ENCODE measurements at places on chromosomes 7 and 10.

- DNase-seq, result no peak
Observed at GRCh38 chr7:27433581-27433980, 191.0 kb downstream of the EVX1 start.

GRCh38 chr7:131045526-131045925 is 282.1 kb upstream of the MKLN1 start:
- DNase-seq, result no peak

DNA sequence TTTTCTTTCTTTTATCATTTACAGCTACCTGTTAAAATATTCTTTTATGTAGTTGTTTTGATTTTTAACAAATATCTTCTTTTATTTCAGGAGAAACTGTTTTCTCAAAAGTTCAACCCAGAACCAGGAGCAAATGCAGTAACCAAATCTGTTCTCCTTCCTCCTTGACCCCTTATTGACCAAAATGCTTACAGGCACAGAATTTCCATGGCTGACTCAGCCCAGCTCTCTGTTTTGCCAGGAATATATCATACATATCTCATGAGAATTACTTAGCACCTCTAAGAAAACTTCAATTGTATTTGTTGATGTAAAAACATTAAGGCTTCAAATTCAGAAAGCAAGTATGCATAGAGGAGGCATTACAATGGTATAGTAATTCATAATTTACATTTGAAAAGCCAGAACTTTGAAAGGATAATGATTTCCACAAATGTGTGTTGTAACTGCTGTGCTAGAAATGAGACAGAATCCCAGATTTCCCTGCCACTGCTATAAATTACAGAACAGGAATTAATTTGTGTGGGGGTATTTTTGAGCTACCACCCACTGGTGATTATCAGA is 2.2 kb downstream of the GSAP start:
- DNase-seq, result no peak

GRCh38 chr7:99033765-99034164 is 110.1 kb downstream of the SMURF1 start:
- no peak for DNase-seq

DNA sequence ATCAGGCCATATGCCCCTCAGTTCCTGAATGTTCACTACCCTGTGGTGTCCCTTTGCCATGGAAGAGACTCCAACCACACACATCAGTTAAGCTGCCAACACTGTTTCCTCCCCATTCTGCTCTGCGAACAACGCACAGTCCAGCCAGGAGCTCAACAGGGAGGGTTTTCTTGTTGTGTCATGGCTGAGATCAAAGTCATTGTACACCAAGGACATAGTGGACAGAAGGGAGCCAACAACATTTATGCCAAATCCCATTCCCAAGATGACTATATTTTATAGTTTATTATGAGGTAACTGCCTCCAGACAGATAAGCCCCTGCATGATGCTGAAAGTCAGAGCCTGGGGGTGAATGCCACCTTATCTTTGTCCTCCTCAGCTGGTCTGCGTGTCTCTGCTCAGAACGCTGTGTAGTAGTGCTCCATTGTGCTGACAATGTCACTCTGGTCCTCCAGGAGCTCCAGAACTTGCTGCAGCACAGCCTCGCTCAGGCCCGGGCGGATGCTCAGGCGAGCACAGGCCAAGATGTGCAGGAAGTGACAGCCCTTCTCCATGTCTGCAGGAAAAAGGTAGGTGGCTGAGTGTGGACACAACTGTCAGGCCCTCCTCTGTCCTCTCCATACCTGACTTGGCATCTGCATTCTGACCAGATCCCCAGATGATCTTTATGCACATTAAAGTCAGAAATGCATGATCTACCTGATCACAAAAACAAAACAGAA is 27.1 kb upstream of the SH3PXD2A start:
- no peak for DNase-seq

DNA sequence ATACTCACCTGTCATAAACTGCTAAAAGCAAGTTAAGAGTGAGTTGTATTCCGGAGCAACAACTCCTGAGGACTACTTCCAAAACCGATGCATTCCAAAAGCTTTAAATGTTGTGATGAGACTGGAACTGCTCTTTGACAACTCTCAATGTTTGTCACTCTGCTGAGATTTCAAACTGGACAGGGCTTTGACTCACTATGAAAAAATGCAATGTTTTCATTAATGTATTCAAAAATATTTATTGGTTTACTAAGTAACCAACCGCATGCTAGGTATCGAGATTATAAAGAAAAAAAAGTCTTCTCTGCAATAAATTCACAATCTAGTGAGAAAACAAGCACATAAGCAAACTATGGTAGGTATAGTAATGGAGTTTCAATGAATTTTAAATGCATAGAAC is 107.9 kb upstream of the GNAI1 start:
- peak; percentile 22 for DNase-seq

DNA sequence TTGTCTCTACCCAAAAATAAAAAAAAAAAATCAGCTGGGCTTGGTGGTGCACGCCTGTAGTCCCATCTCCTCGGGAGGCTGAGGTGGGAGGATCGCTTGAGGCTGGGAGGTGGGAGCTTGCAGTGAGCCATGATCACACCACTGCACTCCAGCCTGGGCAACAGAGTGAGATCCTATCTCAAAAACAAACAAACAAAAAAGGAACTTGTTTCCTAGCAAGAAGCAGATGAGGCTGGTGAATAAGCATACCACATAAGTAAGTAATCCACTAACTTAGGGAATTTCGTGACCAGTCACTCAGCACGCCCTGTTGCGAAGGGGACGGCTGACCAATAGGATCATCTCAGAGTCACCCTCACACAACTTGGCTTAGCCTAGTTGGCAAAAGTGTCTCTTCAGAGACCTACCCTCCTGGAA is 64.6 kb downstream of the CUX1 start:
- DNase-seq, result peak; percentile 100

DNA sequence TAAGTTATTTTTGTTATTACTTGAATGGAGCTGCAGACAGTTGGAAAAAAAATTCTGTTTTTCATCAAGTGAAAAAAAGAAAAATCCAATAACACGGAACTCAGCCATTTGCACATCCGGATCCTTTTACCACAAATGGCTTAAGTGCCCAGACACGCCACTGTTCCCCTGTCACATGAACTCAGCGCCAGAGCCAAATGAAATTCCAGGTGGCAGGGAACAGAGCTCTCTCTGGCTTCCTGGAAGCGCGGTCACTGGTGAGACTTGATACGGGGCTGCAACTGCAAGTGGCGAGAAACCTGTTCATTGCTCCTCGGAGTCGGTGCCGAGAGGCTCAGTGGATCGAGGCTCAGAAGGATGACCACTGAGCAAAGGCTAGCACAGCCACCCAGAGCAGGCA is 60.8 kb upstream of the NPTX2 start:
- no peak for DNase-seq

DNA sequence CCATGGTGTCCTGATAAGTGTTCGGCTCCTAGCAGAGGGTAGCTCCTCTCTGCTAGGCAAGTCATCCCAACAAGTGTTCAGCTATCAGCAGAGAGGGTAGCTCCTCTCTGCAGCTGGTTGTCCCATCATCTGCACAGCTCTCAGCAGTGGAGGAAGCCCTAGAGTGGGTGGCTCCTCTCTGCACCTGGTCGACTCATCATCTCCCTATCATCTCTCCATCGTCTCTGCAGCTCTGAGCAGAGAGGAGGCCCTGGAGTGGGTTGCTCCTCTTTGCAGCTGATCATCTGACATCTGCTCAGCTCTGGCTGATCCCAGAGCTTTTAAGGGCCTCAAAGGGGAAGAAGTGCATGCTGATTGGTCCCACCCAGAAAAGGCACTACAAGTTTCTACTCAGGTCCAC is 199.9 kb upstream of the KMT2E start:
- no peak for DNase-seq

DNA sequence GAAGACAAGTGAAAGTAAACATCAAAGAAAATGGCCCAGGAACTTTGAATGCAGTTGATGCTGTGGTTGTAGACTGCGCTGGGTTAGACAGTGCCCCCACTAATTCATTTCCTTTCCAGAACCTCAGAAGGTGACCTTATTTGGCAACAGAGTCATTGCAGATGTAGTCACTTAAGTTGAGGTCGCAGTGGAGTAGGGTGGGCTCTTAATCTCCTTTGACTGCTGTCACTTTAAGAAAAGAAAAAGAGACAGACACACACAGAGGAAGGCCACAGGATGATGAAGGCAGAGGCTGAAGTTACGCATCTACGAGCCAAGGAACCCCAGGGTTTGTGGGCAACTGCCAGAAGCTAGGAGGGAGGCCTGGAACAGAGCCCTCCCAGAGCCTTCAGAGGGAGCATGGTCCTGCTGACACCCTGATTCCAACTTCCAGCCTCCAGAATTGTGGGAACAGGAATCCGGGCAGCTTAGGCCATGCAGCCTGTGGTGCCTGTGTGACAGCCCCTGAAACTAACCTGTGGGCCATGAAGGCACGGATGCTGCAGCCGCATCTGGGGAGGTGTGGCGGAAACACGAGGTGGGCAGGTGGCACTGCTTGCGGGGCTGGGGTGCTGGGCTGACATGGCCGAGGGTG is 107.6 kb downstream of the PRKAG2 start:
- no peak for DNase-seq

GRCh38 chr10:114442091-114442630 is 37.9 kb upstream of the AFAP1L2 start:
- DNase-seq, result no peak

- DNase-seq, result no peak
Observed at GRCh38 chr7:2714636-2715035, 26.6 kb downstream of the AMZ1 start.

DNA sequence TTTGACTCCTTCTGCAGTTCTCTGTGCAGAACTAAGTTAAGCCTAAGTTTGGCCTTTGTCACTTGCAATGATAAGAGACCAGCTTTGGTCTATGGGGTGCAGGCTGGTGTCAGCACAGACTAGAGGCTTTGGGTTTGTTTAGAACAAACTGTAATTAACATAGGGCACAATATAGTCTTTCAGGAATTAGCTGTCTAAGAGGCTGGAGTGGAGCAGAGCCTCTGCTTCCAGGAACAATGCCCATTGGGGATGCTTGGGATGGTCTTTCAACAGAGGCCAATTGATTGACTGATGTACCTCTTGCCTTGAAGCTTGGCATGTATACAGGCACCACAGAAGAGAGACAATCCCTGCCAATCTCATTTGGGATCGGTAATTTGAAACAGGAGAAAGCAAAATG is 4.7 kb downstream of the SUFU start:
- DNase-seq, result no peak

GRCh38 chr10:63466144-63466935 is 563 bp upstream of the JMJD1C start:
- DNase-seq, result peak; percentile 38

DNA sequence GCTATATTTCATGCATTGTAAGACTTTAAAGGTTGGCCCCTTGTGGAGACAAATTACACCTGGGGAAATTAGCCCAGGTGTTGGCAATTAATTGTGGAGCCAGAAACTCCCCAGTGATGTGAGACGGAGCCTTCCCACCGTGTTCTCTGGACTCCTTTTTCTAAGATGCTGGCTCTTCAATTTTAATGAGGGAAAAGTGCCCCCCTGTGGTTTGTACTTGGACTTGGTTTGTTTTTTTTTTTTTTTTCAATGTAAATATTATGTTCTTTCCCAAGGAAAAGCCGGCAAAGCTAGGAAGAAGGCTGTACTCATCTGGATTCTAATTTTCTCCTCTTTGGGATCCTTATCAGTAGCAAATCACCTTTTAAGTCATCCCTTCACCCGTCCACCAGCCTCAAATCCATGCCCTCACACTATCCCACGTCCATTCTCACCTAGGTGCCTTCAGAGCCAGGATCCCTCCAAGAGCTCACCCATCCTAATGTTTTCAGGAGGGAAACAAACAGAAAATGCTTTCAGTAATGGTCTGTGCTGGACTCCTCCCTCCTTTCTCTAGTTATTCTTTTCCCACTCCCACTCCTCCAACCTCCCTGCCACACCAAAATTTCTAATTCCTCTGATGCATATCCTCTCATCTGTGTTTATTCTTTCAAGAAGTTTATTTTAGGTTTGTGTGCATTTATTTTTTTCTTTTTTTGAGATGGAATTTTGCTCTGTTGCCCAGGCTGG is 20.4 kb upstream of the ST8SIA6 start:
- peak; percentile 18 for DNase-seq

DNA sequence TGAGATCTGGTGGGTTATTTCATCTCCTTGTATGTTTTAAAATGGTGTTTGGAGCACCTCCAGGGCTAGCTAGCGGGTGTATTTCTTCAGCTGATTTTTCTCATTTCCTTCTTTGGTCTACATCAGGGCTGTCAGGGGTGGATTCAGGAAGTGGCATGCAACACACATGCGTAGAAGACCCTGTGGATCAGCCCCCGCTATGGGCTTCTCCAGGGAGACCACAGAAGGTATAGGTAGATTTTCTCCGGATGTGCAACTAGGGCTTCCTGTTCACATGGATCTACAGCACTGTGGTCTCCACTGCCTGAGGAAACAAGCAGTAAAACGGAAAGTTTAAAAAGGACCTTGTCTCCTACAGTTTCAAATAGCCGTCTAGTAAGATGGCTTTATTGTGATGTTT is 10.4 kb downstream of the NUB1 start:
- DNase-seq, result no peak

DNA sequence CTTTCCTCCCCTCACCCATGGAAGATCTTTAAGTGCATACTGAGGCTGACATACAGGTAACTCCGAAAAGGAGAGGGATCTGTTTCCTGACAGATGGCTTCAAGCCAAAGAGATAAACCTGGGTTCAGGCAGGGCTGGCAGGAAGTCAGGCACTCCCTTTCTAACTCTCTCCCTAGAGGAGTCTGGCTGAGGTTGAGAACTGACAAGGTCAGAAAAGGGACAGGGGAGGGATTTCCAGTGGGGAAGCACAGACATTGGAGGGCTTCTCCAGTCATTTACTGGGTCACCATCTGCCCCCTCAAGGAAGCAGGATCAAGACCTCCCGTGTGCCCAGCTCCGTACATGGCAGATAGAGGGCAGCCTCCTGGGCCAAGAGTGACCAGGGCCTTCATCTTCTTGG is 31.6 kb downstream of the TLX1 start:
- no peak for DNase-seq

GRCh38 chr10:61554925-61555324 is 101.7 kb upstream of the TMEM26 start:
- DNase-seq, result no peak

DNA sequence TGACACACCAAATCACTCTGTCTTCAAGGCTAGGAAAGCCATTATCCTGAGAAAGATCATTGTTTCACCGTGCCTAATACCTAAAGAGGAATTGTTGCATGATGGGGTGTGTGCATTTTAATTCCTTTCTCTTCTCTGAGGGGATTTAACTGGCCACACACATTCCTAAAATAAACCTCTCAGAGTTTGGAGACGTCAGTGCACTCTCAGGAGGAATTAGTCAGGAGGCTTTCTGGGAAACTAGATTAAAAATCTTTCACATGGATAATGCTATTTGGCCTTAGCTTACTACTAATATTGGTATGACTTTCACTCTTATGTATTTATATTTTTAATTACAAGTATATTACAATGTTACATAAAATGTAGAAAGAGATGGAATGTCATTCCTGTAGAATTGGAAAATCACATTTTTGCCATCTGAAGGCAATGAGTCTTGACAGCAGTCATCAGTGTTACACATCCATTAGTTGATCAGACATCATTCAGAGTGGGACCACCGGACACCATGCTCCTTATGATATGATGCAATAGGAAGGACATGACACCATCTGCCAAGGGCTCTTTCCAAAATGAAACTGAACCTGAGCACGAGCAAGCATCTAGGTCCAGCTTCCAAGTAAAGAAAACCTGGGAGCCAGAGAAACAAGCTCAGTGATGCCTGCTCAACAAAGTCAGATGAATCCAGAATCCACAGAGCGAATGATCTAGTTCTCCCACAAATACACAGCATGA is 43.1 kb upstream of the TMEM273 start:
- DNase-seq, result no peak

Data from HFFc6 (cell line).